ENCODE measurements at places on chromosomes 12 and 14.

- no peak for DNase-seq
These were observed 1.2 kb downstream of the GPR135 start for GRCh38 chr14:59463787-59464485.

GRCh38 chr12:130422676-130423075, 85.0 kb downstream of the PIWIL1 start:
- DNase-seq, result no peak

DNA sequence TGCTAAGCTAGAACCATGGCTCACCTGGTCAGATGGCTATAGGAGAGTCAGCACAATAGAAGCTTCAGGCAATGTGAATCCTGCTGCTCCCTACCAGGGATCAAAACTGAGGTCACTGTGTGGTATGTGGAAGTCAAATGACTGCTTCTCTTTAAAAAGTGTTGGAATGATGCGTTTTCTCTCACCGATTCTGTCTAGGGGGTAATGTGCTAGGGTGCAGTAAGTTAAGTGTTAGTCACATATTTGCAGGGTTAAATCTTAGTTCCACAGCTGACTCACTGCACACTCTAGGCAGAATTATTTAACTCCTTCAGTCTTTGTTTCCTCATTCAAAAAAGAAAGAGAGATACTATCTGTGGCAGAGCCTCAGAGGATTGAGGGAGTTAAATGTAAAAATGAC, 696.6 kb downstream of the DIO2 start:
- DNase-seq, result no peak

DNA sequence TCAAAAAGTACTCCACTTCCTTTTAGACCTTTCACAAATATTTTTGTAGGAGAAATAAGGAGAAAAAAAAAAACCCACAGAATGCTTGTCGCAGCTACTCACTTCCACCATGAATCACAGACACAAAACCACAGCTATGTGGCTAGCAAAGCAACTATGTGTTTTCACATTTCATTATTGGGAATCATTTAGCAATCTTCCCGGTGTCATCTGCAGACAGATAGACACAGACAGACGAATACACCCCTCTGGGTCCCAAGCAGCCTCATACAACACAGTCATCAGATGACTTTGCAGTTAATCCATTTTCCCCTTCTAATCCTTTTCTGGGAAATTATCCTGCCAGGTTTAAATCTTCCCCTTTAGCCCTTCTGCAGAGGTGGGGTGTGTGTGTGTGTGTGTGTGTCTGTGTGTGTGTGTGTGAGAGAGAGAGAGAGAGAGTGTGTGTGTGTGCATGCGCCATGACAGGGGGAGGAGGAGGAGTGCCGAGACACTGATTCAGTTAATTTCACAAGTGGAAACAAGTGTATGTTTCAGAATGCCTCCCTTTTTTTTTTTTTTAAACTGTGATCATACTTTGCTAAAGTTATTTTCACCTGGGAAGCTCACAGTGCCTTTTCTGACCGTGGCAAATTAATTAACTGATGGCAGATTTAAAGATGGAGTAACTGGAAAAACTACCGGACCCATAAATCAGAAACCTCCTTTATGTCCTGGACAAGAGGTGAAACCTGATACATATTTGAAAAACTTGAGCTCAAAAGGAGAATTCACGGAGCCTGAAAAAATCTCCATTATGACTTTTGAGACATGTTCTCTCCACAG, 39.9 kb downstream of the LTBP2 start:
- DNase-seq, result no peak

DNA sequence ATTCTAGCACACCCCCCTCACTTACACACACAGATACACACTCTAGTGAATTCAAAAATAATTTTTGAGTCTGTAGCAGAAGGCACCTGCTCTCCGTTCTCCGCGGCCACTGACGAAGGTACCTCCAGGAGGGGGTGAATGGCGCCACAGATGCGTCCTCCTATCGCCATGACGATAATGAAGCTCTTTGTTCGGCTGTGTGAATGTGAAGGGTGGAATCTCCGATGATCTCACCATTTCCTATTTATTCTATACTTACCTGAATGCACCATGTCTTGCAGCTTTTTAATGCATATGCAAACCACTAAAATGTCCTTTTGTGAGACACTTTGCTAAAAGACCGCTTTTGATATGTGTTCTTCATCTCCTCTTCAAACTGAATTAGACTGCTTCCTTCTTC, 162.7 kb downstream of the EGLN3 start:
- DNase-seq, result no peak

DNA sequence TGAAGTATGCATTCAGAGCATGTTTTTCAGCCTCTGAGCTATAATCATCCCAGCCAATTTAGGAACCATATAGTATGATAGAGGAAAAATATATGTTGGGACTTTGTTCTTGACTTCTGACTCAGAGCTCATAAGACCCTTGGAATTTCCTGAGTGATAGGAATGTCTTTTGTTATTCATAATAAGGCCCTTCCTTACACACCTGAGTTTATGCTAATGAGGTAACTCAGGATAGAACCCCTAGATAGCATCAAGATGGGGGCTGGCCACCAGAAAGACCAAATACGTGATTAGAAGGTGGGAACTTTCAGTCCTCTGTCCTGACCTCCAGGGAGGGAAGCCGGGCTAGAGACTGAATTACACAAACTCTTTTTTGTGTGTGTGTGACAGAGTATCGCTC, 32.4 kb upstream of the PLEK2 start:
- no peak for DNase-seq

GRCh38 chr12:117857632-117858612, 110.9 kb downstream of the KSR2 start:
- peak; percentile 7 for DNase-seq

DNA sequence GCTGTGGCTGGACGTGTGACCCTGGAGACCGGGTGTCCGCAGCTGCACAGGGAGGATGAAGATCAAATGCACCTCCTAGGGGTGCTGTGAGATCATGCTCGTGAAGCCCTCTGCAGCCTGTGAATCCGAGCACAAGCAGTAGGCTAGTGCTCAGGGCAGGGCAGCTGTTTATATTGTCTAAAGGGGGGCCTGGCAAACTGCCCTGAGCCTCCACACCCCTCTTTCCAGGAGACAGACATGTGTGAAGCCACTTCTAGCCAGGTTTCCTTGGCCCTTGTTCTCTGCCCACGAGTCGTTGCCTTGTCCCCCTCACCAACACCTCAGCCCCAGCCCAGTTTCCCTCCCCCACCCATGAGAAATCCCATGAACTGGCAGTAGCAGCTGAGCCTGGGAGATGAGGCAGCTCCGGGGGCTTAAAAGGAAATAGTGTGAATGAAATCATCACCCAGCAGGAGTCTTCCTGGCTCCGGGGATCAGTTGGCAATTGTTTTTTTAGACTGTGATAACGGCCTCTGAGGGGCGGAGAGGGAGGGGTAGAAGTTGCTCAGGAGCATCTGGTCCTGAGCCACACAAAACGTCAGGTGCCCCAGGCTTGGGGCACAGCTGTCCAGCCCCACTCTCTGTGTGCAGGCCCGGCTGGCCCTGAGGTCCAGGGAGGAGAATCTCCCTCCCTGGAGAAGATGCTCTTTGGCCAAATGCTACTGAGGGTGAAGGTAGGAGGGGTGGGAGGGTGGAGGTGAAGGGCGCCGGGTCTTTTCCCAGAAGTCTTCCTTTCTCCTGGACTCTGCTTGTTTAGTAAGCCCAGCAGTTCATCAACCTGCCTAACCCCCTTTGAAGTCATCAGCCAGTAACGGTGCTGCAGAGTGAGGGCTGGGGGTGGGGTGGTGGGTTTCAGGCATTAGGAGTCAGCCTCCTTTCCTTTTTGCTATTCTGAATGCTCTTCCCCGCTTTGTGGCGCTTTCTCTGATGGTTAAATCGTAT, 4.0 kb downstream of the FGF6 start:
- no peak for DNase-seq

DNA sequence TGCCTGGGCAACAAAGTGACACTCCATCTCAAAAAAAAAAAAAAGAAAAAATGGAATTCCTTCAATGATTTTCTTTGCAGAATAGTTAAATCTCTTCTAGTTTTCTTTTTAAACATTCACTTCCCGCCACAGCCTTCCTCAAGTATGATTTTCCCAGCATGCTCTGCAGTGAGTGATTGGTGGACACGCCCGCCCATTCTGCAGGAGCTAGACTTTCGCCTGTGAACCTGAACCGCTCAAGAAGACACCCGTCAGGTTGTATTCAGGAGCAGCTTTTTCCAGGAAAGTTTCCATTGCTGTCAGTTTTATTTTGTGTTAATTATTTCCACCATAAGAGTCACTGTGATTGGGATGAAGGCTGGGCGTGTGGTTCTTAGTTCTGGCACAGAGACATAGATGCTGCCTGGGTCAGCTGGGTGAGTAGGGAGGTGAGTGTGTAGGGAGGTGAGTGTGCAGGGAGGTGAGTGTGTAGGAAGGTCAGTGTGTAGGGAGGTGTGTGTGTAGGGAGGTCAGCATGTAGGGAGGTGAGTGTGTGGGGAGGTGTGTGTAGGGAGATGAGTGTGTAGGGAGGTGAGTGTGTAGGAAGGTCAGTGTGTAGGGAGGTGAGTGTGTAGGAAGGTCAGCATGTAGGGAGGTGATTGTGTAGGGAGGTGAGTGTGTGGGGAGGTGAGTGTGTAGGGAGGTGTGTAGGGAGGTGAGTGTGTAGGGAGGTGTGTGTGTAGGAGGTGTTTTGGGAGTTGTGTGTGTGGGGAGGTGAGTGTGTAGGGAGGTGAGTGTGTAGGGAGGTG, 76.2 kb downstream of the KIF26A start:
- DNase-seq, result no peak

DNA sequence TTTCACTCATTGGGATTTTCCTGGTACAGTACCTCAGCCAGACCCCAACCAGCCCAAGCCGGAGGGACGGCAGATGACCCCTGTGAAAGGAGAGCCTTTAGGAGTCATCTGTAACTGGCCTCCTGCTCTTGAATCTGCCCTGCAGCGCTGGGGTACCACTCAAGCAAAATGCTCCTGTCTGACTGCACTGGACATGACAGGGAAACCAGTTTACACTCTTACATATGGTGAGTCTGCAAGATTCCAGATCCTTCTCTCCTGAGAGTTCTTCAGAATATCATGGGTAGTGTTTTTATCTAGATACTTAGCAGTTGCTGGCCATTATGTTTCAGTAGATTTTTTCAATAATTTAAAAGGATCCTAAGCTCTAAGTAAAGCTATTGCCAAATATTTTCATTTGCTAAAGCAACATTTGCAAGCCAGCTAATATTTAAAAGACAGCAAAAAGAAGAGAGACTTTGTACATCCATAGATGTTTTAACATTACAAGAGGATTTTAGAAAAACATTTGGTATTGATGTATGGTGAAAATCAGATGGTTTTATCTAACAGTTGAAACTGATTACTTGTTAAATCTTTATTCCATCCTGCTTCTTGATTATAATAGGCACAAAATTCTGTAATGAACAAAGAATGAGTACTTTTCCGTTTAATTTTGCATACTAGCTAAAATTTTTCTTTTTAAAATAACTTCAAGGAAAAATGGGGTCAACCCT, 85.1 kb upstream of the ATF1 start:
- DNase-seq, result no peak

GRCh38 chr14:28461389-28461788, 305.2 kb upstream of the FOXG1 start:
- no peak for DNase-seq

- peak; percentile 34 for DNase-seq
These were observed 9.7 kb downstream of the MPHOSPH9 start for GRCh38 chr12:123223241-123223668.

- DNase-seq, result no peak
These were observed 56.1 kb downstream of the KCNJ8 start for GRCh38 chr12:21718403-21718802.

DNA sequence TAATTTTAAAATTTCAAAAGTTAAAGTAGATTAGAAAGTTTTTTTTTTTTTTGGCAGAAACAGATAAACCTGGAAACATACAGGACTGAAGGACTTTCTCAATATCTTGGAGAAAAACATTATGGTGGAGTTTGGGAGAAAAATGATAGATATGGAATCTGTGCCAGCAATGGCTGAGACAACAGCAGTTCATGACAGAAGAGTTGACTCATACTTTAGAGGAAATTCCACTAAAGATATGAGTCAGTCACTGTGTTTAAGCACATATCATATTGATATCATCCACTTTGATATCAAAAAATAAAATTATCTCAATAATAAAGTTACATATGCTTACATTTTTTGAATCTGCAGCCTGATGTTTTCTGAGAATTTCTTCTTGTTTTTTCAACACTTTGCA, 193.9 kb upstream of the OR4E1 start:
- no peak for DNase-seq

DNA sequence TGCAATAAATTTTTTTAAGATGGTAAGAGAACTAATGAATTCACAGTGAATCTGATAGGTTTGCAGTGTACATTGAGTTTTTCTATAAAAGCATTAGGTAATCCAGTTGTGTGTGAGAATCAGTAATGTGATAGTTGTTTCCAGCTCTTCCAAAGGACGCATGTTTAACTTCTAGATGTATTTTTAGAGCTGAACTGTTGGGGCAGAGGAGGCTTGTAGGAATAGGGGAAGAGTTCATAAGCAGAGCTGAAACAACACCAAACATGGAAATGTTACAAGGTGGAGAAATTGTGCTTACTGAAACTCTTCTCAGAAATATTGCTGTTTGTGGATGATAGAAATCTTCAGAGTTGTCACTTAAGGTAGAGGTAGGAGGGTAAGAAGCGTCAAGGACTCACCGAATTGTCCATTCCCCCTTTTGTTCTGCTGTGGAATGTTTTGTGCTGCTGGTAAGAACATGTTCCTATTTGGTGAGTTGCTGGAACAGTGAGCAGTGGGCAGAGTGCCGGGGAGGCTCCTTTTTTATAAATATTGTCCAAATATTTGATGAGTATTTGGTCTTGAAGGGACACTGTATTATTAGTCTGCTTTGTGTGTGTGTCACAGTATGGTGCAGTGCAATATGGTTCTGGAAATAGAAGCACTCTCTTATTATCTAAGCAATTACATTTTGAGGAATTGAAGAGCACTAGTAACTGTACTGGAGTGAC, 76.7 kb downstream of the ANO6 start:
- no peak for DNase-seq

- no peak for DNase-seq
These were observed 17.6 kb upstream of the CYP46A1 start for GRCh38 chr14:99666533-99666932.

- no peak for DNase-seq
These were observed 77.9 kb downstream of the SPTB start for GRCh38 chr14:64801800-64802199.

- no peak for DNase-seq
These were observed 26.3 kb downstream of the LDHB start for GRCh38 chr12:21631367-21631766.

DNA sequence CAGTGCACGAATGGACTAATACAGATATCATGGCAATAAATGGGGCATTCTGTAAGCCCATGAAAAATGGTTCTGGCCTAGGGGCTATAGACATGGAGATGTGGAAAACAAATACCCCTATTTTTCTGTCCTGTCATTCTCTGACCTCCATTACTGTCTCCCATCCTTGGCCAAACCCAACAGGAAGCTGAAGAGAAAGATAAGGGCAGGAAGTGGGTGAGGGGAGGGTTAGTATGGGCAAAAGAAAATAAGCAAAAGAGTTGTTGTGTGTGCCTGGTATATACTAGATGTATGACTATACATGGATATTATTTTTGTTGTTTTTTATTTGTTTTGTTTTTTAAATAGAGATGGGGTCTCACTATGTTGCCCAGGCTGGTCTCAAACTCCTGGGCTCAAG, 339.3 kb downstream of the PCNX1 start:
- no peak for DNase-seq

- no peak for DNase-seq
These were observed 150.0 kb upstream of the PLEKHA5 start for GRCh38 chr12:18979401-18980126.
